Endodermal cell (in vitro differentiated cells): ENCODE measurements at places on chromosomes 11 and 22.

DNA sequence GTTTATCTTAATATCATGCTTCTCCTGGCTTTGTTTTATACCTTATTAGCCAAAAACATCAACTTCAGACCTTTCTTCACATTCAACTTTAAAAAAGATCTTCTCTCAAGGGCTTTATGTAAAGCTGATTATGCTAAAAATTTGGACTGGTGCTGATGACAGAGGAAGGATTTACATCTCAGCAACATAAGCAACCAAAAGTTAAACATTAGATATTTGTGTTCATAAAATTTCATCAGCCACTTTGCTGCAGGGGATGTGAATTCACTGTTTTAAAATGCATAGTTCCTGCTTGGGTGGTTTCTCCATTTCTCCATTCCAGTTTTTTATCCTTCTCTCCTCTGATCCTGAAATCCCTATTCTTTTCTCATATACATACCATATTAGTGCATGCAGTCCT, 398.6 kb upstream of the DDI1 start:
- DNase-seq, result no peak

DNA sequence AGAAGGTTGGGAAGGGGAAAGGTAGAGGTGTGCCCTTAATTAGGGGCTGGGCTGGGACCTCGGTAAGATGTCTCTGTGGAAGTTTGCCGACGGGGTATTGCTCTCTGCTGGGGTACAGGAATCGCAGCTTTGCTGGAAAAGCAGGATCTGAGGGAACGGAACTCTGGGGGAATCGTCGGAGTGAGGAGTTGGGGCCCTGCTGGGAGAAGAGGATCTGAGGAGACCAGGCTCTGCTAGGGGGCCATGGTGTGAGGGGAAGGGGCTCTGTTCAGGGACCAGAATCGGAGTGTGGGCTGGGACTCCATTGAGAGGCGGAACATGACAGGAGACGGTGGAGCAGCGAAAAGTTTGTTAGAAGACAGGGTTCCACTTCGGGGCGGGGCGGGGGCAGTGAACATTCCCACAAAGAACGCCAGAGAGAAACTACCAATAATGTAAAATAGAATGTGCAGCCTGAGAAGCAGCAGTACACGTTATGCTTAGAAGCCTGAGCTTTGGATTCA, 456 bp downstream of the AAMDC start:
- no peak for DNase-seq

DNA sequence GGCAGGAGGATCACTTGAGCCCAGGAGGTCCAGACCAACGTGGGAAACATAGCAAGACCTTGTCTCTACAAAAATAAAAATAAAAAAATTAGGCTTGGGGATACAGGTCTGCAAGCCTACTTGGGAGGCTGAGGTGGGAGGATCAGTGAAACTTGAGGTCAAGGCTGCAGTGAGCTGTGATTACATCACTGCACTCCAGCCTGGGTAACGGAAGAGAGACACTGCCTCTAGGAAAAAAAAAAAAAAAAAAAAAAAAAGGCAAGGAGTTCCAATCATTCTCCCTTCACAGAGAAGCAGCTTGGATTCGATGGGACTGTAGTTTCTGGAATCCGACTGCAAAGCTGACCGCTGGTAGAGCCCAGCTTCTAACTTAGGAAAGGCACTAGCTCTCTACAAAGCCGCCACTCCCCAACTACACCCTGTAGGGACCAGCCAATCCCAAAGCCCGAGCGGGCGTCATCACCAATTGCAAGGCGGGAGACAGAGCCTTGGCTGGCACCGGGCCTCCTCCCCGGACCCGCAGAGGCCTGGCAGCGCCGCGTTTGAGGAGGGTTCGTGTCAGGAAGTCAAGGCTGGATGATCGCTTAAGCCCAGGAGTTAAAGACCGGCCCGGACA, 716 bp upstream of the DDB2 start:
- DNase-seq, result peak; percentile 95

DNA sequence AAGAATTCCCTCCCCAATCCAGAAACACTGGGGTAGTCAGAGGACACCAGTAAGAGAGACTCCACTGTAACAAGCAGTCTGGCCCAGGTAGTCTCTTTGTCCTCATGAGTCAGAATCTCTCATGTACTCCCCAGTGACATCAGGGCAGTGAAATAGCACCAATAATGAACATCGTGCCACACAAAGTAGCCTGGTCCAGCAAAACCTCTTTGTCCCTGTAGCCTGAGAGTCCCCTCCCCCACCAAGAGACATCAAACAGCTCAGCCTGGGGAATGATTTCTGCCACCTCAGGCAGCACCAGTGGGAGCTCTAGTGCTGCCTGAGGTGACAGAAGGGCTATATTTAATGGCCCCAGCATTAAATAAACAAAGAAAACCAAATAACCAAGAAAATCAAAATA, 88.1 kb downstream of the SBF2 start:
- DNase-seq, result peak; percentile 54

GRCh38 chr22:25077964-25078363, 121.7 kb upstream of the CRYBB3 start:
- no peak for DNase-seq

GRCh38 chr11:68993546-68993945, 12.8 kb upstream of the MRGPRD start:
- no peak for DNase-seq

DNA sequence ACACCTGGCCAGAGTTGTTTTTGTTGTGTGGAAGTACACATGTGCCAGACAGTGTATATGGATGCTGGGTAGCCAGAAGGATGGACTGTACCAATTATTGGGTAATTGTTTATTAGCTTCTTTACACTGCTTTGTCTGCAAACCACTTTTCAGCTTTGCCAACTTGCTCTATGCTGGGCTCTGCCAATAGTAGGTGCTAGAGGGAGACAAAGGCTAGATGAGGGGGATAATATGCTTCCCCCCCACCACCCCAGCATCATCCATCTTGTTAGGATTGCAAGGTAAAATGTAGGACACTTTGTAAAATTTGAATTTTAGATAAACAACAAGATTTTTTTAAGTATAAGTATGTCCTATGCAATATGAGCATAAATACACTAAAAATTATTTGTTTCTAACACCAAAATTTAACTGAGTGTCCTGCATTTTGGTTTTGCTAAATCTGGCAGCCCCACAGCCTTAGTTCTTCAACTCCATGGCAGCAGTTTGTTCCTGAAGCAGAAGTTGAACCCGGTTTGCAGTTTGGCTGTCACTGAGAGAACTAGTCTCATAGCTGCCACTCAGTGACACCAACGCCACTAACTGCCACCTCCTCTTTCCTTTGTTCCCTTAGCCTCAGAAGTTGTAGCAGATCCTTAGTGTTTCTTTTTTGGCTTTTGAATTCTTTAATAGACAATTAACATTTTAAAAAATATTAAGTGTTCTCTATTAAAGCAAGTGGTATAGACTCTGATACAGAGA, 78.8 kb downstream of the CCDC81 start:
- no peak for DNase-seq

DNA sequence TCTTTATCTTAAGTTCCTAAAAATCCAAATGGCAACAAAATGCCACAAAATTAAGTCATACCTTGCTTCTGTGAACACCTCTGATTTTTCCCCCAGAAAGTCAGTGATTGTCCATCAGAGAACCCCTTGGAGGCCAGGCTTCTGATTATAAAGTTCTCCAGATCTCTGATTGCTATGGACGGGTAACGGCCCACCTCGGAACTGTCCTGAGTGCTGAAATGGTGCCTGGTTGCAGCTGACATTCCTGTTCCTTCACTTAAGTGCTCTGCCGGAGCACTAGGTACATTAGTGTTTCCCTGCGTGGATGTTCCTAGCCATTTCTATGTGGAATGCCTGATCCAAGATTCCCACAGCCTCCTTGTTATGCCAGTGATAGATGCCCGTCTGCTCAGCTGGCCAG, 85.0 kb downstream of the CHST1 start:
- DNase-seq, result peak; percentile 87

DNA sequence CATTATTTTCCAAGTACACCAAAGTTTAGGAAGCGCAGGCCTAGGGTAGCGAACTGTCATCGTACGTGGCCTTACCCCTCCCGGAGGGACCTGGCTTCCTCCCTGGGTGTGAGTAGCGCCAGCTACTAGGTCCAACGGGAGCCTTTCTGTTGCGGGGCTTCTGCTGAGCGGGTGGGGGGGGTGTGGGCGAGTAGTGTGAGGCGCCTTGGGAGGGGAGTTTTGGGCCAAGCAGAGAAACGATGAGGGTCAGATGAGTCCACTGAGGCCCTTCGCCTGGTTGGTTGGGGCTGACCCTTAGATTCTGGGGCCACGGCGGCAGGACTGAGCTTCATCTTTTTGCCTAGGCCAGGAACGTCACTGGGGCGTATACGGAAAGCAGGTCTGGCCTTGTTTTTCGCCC, 868 bp downstream of the TEF start:
- DNase-seq, result no peak

GRCh38 chr11:280706-281485, 2.7 kb downstream of the NLRP6 start:
- peak; percentile 46 for DNase-seq

DNA sequence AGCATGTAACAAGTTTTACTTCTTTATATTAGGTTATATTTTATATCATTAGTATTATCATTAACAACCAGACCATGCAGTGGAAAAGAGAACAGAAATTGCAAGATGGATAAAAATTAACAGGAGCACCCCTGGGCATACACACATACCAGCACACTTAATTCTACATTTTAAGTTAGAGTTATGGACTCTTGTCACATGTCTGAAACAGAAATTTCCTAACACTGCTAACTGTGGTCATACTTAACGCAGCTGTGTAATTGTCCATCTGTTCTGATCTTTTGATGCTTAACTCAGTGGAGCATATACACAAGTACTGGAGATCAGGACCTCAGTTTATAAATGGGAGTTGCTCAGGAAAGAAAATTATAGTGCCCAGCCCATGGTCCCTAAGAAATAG, 358 bp downstream of the OR52H1 start:
- no peak for DNase-seq

GRCh38 chr22:20919718-20920117, 2.5 kb downstream of the CRKL start:
- no peak for DNase-seq
